Jurkat, Clone E6-1 (cell line): ENCODE measurements at places on chromosomes 2 and 18.

GRCh38 chr2:95071856-95072255 lies 46.3 kb downstream of the MAL start:
- DNase-seq = no peak

- peak; percentile 4 for DNase-seq
Measured at GRCh38 chr2:185208261-185208660, 530.3 kb upstream of the FSIP2 start.

- no peak for DNase-seq
Measured at GRCh38 chr18:78549971-78550370, 429.6 kb upstream of the SALL3 start.

GRCh38 chr2:12479065-12479601 lies 237.6 kb upstream of the TRIB2 start:
- DNase-seq = no peak

- no peak for DNase-seq
Measured at GRCh38 chr18:77119851-77120491, 12.6 kb downstream of the MBP start.

DNA sequence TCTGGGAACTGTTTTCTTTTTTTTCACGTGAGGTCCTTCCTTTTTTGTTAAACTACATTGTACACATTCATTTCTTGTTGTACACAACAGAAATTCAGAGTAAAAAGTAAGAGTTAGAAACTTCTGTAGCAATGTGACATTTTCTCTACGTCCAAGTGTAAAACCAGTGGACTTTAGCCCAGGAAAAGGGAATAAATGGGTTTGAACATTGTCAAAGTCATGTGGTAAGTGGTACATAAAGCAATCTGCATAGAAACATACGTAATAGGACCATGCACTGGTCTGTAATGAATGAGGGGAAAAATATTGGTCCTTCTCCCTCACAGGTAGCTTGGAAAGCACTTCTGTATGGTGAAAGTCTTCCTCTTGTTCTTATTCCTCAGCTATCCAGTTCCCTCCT lies 421.4 kb downstream of the SETBP1 start:
- DNase-seq = no peak

GRCh38 chr2:156687715-156688114 lies 251.5 kb downstream of the GPD2 start:
- no peak for DNase-seq

GRCh38 chr2:108594132-108594981 lies 60.1 kb downstream of the LIMS1 start:
- DNase-seq = no peak

DNA sequence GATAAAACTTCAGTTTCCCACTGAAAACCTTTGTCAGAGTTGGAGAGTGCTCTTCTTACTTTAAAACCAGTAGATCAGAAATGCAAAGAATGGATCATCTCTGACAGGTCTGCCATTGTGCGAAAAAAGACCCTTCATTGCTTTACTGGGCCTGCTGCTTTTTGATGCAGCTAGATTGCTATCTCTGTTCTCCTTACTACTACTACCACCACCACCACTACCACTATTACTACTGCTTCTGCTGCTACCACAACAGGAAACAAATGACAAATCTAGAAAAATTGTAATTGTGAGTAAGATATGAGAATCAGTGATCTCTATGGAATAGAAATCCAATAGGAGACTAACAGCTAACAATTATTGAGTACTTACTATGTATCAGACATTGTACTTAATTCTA lies 85.8 kb downstream of the PKP4 start:
- no peak for DNase-seq

DNA sequence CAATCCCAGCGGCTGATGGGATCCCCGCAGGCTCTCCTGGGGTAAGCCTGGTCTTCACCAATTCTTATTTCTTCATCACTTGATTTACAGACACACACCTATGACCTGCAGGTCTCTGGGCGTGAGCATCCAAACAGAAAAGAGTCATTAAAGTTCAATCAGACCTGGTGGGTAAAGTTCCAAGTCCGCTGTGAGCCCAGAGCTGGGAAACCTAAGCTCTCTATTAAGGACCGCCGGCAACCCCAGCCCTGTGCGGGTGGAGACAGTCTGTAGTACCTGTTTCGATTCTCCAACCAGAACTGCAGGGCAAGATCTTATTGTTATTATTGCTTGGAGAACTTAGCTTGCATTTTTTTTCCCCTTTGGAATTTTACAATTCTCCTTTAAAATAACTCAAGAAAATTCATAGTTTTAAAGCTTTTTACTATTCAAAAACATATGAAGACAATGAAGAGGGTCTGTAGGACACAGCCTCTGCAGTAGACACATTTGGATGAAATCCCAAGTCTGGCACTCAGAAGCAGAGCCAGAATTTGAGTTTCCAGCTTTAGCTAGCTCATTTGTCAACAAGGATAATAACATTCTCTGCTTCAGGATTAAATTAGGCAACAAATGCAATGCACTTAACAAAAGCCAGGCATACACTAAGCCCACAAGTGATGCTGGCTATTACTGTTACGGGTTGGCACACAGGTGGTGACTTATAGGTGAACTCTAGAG lies 376.4 kb downstream of the INSIG2 start:
- DNase-seq = no peak
